ENCODE measurements at places on chromosomes 5 and 9.
A peak's percentile ranks its signal among the peaks of the same experiment; 100 is the strongest.

DNA sequence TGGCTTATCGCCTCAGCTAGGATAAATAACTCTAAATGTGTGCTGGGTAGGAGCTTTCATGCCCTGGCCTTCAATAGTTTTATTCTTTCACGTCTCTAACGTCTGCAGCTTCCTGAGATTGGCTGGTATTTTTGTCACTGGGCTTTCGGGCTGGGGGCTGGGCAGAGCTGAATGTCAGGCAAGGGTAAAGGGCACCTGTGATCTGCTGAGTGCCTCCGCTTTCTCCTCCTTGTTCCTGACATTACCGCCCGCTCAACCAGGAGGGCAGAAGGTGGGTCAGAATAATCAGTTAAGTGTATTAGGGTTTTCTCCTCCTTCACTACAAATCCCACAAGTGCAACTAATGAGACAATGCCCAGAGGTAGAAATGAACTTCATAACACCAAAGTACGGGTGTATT, 216.6 kb downstream of the TSSK1B start:
- H3K27ac ChIP-seq: no peak overlapping the region
- H3K4me1 ChIP-seq: no peaks in the 10 kb centered on the region
- DNase-seq: no peak
- no peaks in the 10 kb centered on the region for H3K36me3 ChIP-seq

- H3K4me3 ChIP-seq: no peak overlapping the region
- no peaks in the 10 kb centered on the region for H3K4me1 ChIP-seq
- H3K36me3 ChIP-seq: no peaks in the 10 kb centered on the region
- no peak for DNase-seq
Observed at GRCh38 chr9:34550016-34550680, 27.4 kb upstream of the ENHO start.

DNA sequence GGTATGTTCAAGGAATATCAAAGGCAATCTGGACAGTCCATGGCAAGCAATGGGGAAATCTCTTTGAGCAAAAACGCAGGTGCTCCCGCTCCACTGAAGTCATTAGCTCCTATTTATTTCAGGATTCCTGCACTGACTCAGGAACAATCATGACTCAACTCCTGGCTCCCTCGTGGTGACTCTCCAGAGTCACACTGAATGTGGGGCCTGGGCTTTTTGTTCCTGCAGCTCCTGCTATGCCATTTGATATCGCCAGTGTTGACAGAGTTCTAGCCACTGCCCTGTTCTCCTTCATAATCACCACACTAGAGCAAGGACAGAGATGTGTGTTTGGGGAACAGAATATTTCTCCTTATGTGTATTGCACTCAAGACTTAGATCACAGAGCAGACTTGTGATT, 187.2 kb upstream of the ZNF462 start:
- H3K27ac ChIP-seq: no peak overlapping the region
- H3K27me3 ChIP-seq: no peaks in the 10 kb centered on the region
- H3K36me3 ChIP-seq: no peaks in the 10 kb centered on the region
- H3K4me1 ChIP-seq: no peaks in the 10 kb centered on the region
- H3K4me3 ChIP-seq: no peak overlapping the region

GRCh38 chr5:125137535-125137934, 391.1 kb upstream of the ZNF608 start:
- H3K27me3 ChIP-seq: no peaks in the 10 kb centered on the region
- DNase-seq: no peak
- H3K36me3 ChIP-seq: no peaks in the 10 kb centered on the region
- H3K27ac ChIP-seq: no peak overlapping the region

GRCh38 chr5:165028356-165028755, 1522.9 kb downstream of the MAT2B start:
- no peaks in the 10 kb centered on the region for H3K27me3 ChIP-seq
- H3K36me3 ChIP-seq: no peaks in the 10 kb centered on the region
- no peak for DNase-seq
- no peak overlapping the region for H3K4me3 ChIP-seq

- H3K4me1 ChIP-seq: no peaks in the 10 kb centered on the region
- H3K27me3 ChIP-seq: peaks cover 22% of the 10 kb centered on the region
- no peak overlapping the region for H3K4me3 ChIP-seq
- no peaks in the 10 kb centered on the region for H3K36me3 ChIP-seq
- no peak for DNase-seq
- H3K27ac ChIP-seq: no peak overlapping the region
Observed at GRCh38 chr5:152331718-152332117, 73.4 kb downstream of the NMUR2 start.

- no peak for DNase-seq
- no peak overlapping the region for H3K4me3 ChIP-seq
- no peaks in the 10 kb centered on the region for H3K27me3 ChIP-seq
- H3K27ac ChIP-seq: no peak overlapping the region
Observed at GRCh38 chr9:16361118-16361517, 509.4 kb downstream of the BNC2 start.

DNA sequence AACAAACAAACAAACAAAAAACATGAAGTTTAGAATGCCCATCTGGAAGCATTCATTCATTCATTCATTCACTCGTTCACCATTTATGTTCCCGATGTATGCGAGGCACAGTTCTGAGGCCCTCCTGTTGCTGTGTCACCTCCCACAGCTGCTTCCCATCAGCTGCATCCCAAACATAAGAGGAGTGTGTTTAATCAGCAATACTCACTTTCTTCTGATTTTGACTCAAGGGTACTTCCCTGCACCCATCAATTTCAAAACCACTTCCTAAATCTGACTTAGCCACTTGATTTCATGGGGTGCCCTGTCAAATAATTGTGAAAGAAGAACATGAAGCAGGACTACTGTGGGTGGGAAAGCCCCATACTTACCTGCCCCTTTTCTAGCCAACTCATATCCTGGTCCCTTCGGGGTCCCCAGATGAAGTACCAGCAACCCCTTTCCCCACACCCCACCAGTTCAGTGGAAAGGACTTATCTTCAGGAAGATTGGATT, 128.0 kb upstream of the IL12B start:
- H3K36me3 ChIP-seq: no peaks in the 10 kb centered on the region
- DNase-seq: no peak
- H3K27me3 ChIP-seq: peaks cover 18% of the 10 kb centered on the region
- peaks cover 12% of the 10 kb centered on the region for H3K4me1 ChIP-seq

GRCh38 chr5:7320701-7321301, 75.1 kb upstream of the ADCY2 start:
- no peaks in the 10 kb centered on the region for H3K4me1 ChIP-seq
- H3K36me3 ChIP-seq: no peaks in the 10 kb centered on the region
- no peak overlapping the region for H3K4me3 ChIP-seq
- H3K27ac ChIP-seq: no peak overlapping the region
- H3K27me3 ChIP-seq: no peaks in the 10 kb centered on the region

DNA sequence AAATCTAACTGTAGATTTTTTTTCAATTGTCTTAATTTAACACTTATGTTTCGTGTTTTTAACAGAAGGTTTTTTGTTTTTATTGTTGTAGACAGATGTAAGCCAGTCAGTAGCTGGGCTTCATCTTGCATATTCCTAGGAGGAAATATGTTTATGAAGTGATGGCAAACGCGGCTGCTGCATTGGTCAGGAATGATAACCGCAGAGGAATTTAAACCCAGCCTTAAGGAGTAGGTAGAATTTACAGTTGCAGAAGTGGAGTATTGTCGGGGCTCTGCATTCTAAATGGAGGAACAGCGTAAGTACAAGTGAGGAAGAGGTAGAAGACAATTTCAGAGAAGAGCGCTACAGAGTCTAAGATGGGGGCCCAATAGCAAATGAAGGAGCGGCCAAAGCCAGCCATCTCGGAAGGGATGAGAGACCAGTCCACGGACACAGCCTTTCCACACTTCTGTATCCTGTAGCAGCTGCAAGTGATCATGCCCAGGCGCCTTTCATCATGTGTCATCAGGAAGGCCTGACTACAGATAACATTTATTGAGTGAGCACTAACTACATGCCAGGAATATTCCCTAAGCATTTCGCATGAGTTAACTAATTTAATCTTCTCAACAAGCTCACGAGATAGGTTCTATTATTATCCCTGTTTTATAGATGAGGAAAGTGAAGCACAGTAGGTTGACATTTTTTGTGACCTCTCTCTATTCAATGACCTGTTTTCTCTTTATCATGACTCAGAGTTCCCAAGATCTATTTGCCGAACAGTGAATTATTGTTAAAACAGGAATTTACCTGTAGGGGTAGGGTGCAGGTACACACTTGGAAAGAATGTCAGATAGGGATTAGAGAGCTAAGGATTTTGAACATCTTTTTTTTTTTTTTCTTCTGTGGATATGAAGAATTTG, 38.1 kb downstream of the CMYA5 start:
- no peaks in the 10 kb centered on the region for H3K4me1 ChIP-seq
- H3K4me3 ChIP-seq: no peak overlapping the region
- no peak overlapping the region for H3K27ac ChIP-seq
- H3K36me3 ChIP-seq: peaks cover 2% of the 10 kb centered on the region

- peaks cover 35% of the 10 kb centered on the region for H3K27me3 ChIP-seq
- DNase-seq: no peak
- H3K36me3 ChIP-seq: no peaks in the 10 kb centered on the region
- H3K4me3 ChIP-seq: no peak overlapping the region
- no peak overlapping the region for H3K27ac ChIP-seq
Observed at GRCh38 chr9:110224583-110224982, 16.6 kb upstream of the C9orf152 start.

GRCh38 chr9:113486327-113486726, 22.8 kb downstream of the RGS3 start:
- DNase-seq: no peak
- H3K4me3 ChIP-seq: no peak overlapping the region
- H3K27me3 ChIP-seq: no peaks in the 10 kb centered on the region
- H3K36me3 ChIP-seq: no peaks in the 10 kb centered on the region

DNA sequence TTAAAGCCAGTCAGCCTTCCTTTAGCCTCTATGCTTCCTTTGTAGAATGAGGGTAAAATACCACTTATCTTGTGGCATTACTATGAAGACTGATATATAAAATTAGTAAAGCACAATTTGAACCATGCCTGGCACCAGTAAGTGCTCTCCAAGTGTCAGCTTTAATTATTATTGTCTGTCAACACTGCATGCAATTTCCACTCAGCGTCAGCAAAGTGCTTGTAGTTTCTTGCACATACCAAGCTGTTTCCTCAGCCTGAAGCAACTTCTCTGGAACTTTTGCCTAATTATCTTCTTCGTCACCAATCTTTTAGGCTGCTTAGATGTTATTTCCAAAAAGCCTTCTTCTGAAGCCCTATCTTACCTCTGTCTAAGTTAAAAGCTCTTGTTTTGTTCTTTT, 177.3 kb downstream of the CDC42SE2 start:
- peaks cover under 1% of the 10 kb centered on the region for H3K4me1 ChIP-seq
- H3K4me3 ChIP-seq: no peak overlapping the region
- peak overlapping the region; percentile 4 for H3K27ac ChIP-seq
- DNase-seq: no peak
- H3K27me3 ChIP-seq: no peaks in the 10 kb centered on the region

DNA sequence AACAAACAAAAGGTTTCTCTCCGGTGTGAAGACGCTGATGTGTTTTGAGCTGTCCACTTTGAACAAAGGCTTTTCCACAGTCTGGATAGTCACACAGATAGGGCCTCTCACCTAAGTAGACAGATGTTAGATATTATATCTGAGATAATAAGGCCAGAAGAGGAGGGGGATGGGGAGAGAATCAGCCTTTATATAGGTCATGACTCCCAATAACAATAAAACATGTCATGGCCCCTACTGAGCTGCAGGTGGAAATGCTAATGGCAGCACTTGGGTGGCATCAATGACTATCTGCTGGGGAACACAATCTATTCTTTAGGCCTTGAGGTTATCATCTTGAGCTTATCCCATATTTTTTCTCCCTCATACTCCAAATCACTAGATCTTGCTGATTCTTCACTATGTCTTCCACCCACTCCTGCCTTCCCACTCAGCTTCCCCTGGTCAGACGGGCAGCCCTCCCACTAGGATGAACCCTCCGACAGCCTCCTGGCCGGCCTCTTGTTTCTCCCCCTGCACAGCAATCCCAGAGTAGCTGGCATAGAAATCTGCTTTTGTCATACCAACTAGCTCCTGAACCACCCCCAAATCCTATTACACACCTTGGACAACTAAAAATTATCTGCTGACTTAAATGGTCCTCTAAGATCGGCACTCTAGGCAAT, 11.5 kb upstream of the SLC35D2 start:
- H3K27me3 ChIP-seq: no peaks in the 10 kb centered on the region
- peak overlapping the region; percentile 5 for H3K27ac ChIP-seq
- H3K4me1 ChIP-seq: peaks cover 17% of the 10 kb centered on the region
- DNase-seq: no peak

- H3K27ac ChIP-seq: no peak overlapping the region
- H3K27me3 ChIP-seq: no peaks in the 10 kb centered on the region
- no peak overlapping the region for H3K4me3 ChIP-seq
Observed at GRCh38 chr5:143244000-143244736, 159.3 kb downstream of the NR3C1 start.

GRCh38 chr9:86288499-86289198, 6.3 kb upstream of the ISCA1 start:
- no peaks in the 10 kb centered on the region for H3K27me3 ChIP-seq
- H3K27ac ChIP-seq: peak overlapping the region; percentile 36
- no peak overlapping the region for H3K4me3 ChIP-seq
- peaks cover 20% of the 10 kb centered on the region for H3K36me3 ChIP-seq

DNA sequence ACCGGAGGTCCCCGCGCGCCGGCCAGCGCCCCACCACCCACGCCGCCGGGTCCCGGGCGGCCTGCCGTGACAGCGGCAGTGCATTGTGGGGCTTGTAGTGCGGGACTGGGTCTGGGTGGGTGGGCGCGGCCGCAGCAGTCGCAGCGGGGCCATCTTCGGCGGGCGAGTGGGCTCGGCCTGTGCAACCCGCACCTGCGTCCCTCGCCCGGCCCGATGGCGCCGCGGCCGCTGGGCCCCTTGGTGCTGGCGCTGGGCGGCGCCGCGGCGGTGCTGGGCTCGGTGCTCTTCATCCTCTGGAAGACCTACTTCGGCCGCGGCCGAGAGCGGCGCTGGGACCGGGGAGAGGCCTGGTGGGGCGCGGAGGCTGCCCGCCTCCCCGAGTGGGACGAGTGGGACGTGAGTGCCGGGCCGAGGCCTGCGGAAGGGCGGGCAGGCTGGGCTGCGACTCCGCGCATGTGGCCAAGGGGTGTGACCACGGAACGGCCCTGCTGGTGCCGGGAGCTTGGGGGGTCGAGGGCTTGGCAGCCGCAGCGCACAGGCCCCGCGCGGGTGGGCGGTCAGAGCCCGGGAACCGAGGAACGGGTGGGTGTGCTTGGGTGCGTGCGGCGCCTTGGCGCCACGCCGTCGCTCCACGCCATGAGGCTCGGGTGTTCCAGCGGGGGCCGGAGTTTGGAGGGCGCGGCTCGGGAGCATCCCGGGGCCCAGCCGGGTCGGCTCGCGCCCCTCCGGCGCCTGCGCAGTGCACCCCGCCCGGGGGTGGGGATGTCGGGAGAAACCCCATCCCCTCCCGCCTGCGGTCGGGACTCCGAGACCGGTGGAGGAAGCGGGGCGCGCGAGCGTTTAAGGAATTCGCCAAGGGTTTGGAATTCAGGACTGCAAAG, at the start of gene ARL10:
ARL10 (plus strand) TSS at position 137 of the 881 bp plus-strand sequence; CDS start at position 214, 77 bp downstream.
- no peaks in the 10 kb centered on the region for H3K27me3 ChIP-seq
- H3K36me3 ChIP-seq: peaks cover 13% of the 10 kb centered on the region
- H3K4me3 ChIP-seq: peak within 1 kb of the TSS; percentile 79
- peak within 1 kb of the TSS; percentile 64 for H3K27ac ChIP-seq
- peaks cover 20% of the 10 kb centered on the region for H3K4me1 ChIP-seq

DNA sequence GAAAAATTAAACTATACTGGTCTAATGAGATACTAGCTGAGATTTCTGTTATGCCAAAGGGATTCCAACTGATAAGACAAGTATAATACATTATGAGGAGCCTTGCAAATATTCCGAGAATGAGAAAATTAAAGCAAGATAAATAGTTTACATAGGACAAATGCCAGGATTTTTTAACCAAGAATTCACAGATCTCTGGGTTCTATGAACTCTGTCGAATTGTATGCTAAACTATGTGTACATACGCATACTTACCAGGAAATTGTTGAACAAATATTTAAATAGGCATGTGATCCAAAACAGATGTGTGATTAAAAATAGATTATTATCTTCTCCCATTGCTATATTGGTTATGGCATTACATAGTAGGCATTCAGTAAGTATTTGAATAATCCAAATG, 616.6 kb downstream of the GABRG2 start:
- no peaks in the 10 kb centered on the region for H3K36me3 ChIP-seq
- no peak overlapping the region for H3K27ac ChIP-seq
- no peak for DNase-seq
- H3K27me3 ChIP-seq: no peaks in the 10 kb centered on the region
- no peak overlapping the region for H3K4me3 ChIP-seq
